ENCODE measurements at places on chromosomes 3 and 15. TPM values are rescaled to one million over a fixed set of nuclear protein-coding genes. Genes with fewer than 3 reads are reported as not detected.

GRCh38 chr15:86080302-86080701 is 631 bp downstream of the AGBL1 start:
- DNase-seq, result no peak

- peak; percentile 64 for DNase-seq
Observed at GRCh38 chr3:58041826-58042324, 33.7 kb downstream of the FLNB start.

DNA sequence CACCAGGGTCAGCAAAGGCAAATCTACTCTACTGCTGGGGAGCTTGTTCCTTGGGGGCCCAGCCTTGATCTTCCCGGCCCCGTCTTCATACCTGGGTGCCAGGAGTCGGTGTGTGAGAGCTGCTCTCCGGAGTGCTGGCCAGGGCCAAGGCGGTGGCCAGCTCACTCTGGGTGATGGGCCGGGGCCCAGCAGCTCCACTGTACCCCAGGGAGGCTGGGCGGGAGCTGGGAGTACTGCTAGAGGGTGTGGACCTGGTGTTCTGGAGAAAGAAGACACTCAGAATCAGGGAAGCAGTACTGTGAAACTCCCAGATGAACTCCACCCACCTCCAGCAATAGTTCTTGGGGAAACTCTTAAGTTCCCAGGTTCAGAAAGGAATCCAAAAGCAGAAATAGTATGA is 11.9 kb downstream of the UBL7 start:
- no peak for DNase-seq

DNA sequence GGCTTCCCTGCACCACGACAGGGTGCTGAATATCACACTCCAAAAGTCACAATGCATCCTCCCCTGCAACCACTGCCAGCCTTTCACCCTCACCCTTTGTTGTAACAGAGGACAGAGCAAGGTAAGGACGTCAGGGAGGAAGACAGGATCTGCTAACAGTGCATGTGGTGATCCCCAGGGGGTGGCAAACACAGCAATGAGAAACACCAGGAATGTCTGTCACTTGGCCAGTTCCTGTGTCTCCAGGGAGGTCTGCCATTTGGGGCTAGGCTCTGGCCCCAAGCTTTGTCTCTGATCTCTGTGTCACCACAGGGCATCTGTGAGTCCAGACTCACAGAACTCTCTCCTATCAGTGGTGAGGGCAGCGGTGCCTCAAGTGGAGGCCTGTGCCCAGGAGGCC is 54.3 kb upstream of the SLC24A5 start:
- DNase-seq, result no peak

- no peak for DNase-seq
Observed at GRCh38 chr3:66673293-66673692, 172.5 kb upstream of the LRIG1 start.

DNA sequence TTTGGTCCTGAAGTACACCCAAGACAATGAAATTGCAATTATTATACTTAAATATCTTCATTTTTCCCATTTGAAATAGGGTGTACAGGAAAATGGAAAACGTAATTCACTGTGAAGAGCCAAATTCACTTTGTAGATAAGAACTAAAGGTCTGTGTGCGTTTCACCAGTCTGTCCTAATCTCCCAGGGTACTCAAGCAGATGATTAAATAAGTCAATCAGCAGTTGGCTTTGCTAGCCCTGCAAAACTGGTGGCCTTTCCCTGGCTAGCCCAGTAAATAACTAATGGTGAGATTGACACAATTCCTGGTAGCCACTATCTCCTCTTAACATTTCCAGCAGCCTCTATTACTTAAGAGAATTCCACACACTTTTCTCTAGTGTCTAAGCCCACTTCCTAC is 389.3 kb downstream of the TBL1XR1 start:
- peak; percentile 39 for DNase-seq

Gene RYR3
- total RNA-seq, result 4.4 TPM
